ENCODE measurements at places on chromosomes 12 and 14. TPM values are rescaled to one million over a fixed set of nuclear protein-coding genes. Genes with fewer than 3 reads are reported as not detected.

GRCh38 chr12:47712171-47712570 is 6.3 kb upstream of the RPAP3 start:
- no peaks in the 10 kb centered on the region for H3K27me3 ChIP-seq
- H3K36me3 ChIP-seq, result no peaks in the 10 kb centered on the region
- H3K4me1 ChIP-seq, result peaks cover 26% of the 10 kb centered on the region

DNA sequence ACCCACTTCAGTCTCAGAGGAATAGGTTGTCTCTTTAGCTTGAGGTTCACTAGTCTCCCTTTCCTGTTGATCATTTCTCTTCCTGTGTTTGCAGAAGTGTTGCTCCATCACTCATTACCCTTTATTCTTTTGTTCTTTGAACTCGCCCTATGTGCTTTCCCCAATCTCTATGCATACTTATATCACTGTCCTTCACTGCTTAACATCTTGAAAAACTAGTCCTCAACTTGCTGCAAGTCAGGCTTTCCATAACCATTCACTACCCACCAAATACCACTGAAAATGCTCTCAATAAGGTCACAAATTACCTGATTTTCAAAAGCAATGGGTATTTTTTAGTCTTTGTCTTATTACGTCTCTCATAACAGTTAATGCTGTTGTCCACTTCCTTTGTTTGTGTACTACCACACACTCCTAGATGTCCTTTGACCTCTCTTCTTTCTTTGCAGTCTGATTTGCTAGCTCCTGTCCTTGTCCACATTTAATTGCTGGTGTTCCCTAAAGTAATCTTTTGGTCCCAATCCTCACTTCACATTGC is 80.8 kb downstream of the RIC8B start:
- H3K4me3 ChIP-seq, result no peak overlapping the region
- H3K27me3 ChIP-seq, result no peaks in the 10 kb centered on the region
- no peaks in the 10 kb centered on the region for H3K36me3 ChIP-seq
- no peak for DNase-seq
- H3K4me1 ChIP-seq, result no peaks in the 10 kb centered on the region

GRCh38 chr14:24136684-24137528 is 912 bp downstream of the PSME1 start:
- no peaks in the 10 kb centered on the region for H3K27me3 ChIP-seq
- DNase-seq, result no peak
- H3K36me3 ChIP-seq, result no peaks in the 10 kb centered on the region
- peaks cover 16% of the 10 kb centered on the region for H3K4me1 ChIP-seq

DNA sequence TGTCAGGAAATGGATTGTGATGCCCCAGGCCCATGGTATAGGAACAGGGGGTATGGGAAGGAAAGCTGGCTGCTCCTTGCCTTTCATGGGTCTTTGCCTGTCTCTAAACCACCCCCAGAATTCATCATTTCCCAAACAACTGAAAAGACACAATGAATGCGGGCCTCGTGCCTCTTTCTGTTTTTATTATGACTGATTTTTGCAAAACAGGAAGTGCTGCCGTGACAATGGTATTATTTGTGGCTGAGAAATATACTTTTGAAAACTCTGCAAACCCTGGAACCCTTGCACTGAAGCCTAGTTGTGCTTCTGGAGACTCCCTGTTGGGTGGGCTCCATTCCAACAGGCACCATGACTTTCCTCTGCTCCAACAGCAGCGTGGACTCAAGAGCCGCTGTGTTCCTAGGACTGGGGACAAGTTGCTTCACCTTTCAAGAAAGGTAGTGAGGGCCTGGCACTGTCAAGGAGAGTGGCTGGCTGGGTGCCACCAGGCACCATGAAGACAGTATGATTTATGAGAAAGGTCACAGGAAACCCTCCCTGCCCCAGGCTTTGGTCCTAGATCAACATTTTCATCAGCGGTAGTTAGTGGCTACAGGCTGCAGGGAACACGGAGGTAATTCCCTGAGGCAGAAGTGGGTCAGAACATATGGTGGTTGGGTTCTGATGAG is 4.8 kb upstream of the DGLUCY start:
- no peaks in the 10 kb centered on the region for H3K27me3 ChIP-seq
- H3K4me3 ChIP-seq, result no peak overlapping the region
- H3K27ac ChIP-seq, result peak overlapping the region; percentile 94
- DNase-seq, result peak; percentile 73
- H3K36me3 ChIP-seq, result no peaks in the 10 kb centered on the region

- no peaks in the 10 kb centered on the region for H3K36me3 ChIP-seq
- peaks cover 18% of the 10 kb centered on the region for H3K27me3 ChIP-seq
- H3K4me1 ChIP-seq, result no peaks in the 10 kb centered on the region
- H3K4me3 ChIP-seq, result no peak overlapping the region
These were observed 136.5 kb upstream of the VRK1 start for GRCh38 chr14:96660667-96661066.

GRCh38 chr14:32703183-32703621 is 235.5 kb upstream of the NPAS3 start:
- H3K36me3 ChIP-seq, result no peaks in the 10 kb centered on the region
- peak overlapping the region; percentile 89 for H3K27ac ChIP-seq
- no peak for DNase-seq
- H3K4me1 ChIP-seq, result no peaks in the 10 kb centered on the region

GRCh38 chr12:118166946-118167345 is 31.0 kb downstream of the PEBP1 start:
- H3K36me3 ChIP-seq, result peaks cover 4% of the 10 kb centered on the region
- H3K27me3 ChIP-seq, result no peaks in the 10 kb centered on the region
- no peak overlapping the region for H3K27ac ChIP-seq
- H3K4me3 ChIP-seq, result no peak overlapping the region
- H3K4me1 ChIP-seq, result no peaks in the 10 kb centered on the region

DNA sequence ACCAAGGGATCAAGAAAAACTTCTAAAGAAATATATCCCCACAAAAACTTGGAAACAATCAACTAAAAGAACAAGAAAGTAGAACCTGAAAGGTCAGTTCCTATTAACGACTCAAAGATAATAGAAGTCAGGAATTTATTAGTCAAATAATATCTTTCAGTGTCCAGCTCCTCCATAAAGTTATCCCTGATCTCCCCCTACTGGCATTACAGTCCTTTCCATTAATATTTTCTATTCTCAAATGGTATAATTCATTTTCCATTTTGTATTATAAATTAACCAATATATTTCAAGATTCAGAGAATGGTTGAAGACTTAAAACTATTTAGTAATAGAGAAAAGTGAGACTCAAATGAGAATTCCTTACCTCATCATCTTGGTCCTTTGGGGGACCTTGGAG is 11.6 kb upstream of the SUPT16H start:
- no peaks in the 10 kb centered on the region for H3K27me3 ChIP-seq
- no peak overlapping the region for H3K27ac ChIP-seq
- no peak for DNase-seq
- H3K4me3 ChIP-seq, result no peak overlapping the region
- no peaks in the 10 kb centered on the region for H3K4me1 ChIP-seq

DNA sequence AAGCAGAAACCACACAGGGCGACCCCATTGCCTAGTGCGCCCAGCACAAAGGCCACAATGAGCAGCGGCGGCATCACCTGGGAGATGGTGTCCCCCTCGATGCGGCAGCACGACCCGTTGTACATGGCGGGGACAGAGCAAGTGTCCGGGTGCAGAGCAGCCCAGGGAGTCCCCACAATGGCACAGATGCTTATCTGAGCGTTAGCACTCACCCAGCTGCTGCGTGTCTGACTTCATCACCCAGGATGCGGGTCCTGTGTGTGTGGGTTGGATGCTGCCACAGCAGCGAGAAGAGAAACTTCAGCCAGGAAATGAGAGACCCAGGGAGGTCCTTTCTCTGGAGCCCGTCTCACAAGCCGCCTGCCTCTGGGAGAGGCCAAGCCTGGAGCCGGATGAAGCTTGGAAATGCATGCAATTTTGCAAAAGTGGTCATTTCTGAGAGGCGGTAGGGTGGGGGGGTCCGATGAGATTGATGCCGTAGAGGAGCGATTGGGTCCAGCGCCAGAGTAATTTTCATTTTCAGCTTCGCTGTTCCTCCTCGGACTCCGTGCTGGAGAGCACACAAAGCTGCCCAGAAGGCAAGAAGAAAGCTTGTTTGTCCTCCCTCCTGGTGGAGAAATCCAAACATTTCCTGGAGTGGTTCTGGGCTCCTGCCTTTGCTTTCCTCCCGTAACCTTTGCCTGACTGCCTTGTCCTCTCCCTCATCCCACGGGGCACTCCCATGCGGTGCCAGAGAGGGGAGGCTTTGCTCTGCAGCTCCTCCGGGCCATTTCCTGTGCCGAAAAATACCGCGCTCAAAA is at the start of gene HCAR1:
Gene HCAR1 (minus strand): TSS at position 630 of the 800 bp plus-strand sequence. CDS start 505 bp downstream, at position 125.
- H3K4me3 ChIP-seq, result peak within 1 kb of the TSS; percentile 60
- peak; percentile 59 for DNase-seq
- H3K4me1 ChIP-seq, result no peaks in the 10 kb centered on the region
- H3K27ac ChIP-seq, result peak within 1 kb of the TSS; percentile 86
- no peaks in the 10 kb centered on the region for H3K27me3 ChIP-seq
- no peaks in the 10 kb centered on the region for H3K36me3 ChIP-seq

DNA sequence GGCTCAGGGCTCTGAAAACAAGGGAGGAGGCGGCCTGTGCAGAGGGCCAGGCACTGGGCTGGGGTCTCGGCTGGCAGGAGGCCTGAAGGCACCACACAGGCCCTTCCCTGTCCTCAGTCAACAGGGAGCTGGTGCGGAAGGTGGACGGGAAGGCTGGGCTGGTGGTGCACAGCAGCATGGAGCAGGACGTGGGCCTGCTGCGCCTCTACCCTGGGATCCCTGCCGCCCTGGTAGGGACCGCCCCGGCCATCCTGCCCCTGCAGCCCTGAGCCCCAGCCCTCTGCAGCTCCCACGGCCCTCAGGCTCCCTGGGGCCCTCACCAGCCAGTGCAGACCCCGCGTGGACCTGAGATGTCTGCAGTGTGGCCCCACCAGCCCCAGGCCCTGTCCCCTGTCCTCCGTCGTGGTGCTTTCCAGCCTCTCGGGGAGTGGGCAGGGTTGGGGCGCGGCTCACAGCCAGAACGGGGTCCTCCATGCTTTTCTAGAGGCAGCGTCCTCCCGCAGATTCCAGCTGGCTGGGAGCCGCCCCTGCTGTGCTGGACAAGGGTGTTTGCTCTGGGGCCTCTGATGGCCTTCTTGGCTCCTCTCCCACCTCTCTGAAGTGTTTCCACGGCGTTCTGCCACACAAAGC is 18.1 kb downstream of the ASPG start:
- H3K27me3 ChIP-seq, result peaks cover 19% of the 10 kb centered on the region
- H3K27ac ChIP-seq, result no peak overlapping the region
- no peak overlapping the region for H3K4me3 ChIP-seq
- DNase-seq, result peak; percentile 41
- H3K36me3 ChIP-seq, result no peaks in the 10 kb centered on the region

DNA sequence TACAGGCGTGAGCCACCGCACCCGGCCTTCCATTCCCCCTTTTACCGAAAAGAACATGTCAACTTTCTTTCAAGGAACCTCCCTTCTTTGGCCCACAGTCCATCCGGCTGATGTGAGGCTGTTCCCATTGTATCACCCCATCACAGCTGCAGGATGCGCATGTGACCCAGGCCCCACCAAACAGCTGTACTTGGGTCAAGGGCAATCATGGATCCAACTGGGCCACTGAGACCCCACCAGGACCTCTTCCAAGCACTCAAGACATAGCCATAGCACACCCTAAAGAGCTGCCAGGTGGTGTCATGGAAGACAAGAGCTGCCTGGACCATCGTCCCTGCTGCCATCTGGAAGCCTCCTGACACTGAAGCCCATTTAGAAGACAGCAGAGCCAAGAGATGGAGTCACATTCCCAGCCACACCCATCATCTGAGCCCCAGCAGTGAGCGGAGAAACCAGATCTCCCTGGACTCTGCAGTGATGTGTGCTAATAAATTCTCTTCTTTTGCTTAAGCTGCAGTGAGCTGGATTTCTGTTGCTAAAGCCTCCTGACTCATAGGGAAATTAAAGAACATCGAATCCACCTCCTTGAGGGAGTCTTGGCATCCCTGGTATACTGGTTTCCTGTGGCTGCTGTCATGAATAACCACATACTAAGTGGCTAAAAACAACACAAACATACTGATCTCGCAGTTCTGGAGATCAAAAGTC is 105.6 kb downstream of the KSR2 start:
- no peaks in the 10 kb centered on the region for H3K4me1 ChIP-seq
- DNase-seq, result no peak
- no peaks in the 10 kb centered on the region for H3K36me3 ChIP-seq
- H3K27ac ChIP-seq, result no peak overlapping the region
- H3K4me3 ChIP-seq, result no peak overlapping the region

- H3K4me1 ChIP-seq, result peaks cover 7% of the 10 kb centered on the region
- peak overlapping the region; percentile 54 for H3K27ac ChIP-seq
- no peaks in the 10 kb centered on the region for H3K36me3 ChIP-seq
- DNase-seq, result peak; percentile 49
- peak overlapping the region; percentile 35 for H3K4me3 ChIP-seq
These were observed 19.4 kb downstream of the NCKAP5L start for GRCh38 chr12:49808686-49809380.

DNA sequence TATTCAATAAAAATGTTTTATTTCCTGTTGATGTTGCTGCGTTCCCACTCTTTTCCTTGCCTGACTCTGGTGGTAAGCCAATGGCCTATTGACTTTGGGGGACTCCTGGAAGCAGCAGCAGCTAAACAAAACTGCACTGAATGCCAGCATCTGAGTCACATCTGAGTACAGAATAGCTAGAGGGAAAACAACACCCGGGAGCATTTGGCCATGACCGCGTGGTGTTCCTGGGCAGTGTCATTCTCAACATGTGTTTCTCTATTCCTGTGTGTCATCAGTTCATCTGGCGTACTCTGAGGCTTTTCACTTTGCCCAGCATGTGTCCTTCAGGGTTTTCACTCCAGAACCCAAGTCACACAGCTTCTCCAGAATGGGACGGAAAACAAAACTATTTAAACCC is 238.8 kb downstream of the PAWR start:
- H3K4me1 ChIP-seq, result no peaks in the 10 kb centered on the region
- no peaks in the 10 kb centered on the region for H3K27me3 ChIP-seq
- DNase-seq, result peak; percentile 64
- no peaks in the 10 kb centered on the region for H3K36me3 ChIP-seq
- H3K4me3 ChIP-seq, result no peak overlapping the region
- H3K27ac ChIP-seq, result peak overlapping the region; percentile 80

GRCh38 chr12:47636908-47637780 is 68.7 kb downstream of the RPAP3 start:
- no peak overlapping the region for H3K4me3 ChIP-seq
- H3K27ac ChIP-seq, result no peak overlapping the region
- DNase-seq, result no peak
- no peaks in the 10 kb centered on the region for H3K27me3 ChIP-seq
- no peaks in the 10 kb centered on the region for H3K36me3 ChIP-seq

Gene IL23A
- total RNA-seq, result not detected

Gene RPGRIP1
- total RNA-seq, result 0.48 TPM

Gene MBD6
- total RNA-seq, result 26.1 TPM

Gene SRP54
- total RNA-seq, result 68.1 TPM

Measured in breast epithelium (tissue), 4 donors.